ENCODE measurements at places on chromosomes 13 and 19.
A peak's percentile ranks its signal among the peaks of the same experiment; 100 is the strongest.

GRCh38 chr13:35388441-35389355, 87.8 kb downstream of the MAB21L1 start:
- no peaks in the 10 kb centered on the region for H3K27me3 ChIP-seq
- no peak for DNase-seq
- no peaks in the 10 kb centered on the region for H3K36me3 ChIP-seq
- H3K27ac ChIP-seq: no peak overlapping the region
- H3K4me1 ChIP-seq: no peaks in the 10 kb centered on the region

DNA sequence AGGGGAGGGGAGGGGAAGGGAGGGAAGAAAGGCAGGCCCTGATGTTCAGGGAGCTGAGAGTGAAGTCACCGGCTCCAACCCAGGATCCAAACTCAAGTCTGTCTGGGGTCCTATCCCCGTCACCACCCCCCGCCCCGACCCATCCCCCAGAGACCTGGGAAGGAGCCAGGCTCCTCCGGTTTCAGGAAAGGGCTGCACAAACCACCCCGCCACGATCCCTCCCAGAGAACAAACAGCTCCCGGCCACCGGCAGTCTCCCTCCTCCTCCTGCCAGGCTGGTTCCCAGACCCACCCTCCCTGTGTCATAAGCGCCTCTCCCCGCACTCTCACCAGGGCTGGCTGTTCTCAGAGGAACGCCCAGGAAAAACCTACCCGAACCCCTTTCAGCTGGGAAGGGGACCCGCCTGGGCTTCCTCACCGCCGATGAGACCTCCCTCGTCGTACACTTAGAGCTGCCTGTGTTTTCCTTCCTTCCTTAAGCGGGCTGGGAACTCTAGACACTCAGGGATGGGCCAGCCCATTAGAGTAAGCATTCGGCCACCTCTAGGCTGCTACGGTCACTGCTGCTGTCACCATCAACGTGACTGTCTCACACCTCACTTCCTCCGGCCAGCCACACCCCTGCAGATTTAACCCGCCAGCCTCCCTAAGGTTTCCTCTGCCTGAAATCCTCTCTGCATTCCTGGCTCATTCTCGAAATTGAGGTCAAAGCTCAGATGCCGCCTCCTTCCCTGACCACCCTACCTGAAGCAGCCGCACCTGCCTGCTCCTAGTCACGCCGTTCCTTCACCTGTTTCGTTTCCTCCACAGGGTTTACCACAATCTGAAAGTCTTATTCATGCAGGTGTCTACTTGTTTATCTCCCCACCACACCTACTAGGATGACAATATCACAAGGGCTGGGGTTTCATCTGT, 6.3 kb upstream of the RDH13 start:
- no peak overlapping the region for H3K27ac ChIP-seq
- no peak for DNase-seq
- H3K4me3 ChIP-seq: peak overlapping the region; percentile 14

- DNase-seq: no peak
- H3K27me3 ChIP-seq: no peaks in the 10 kb centered on the region
- no peak overlapping the region for H3K4me3 ChIP-seq
- no peaks in the 10 kb centered on the region for H3K36me3 ChIP-seq
Measured at GRCh38 chr13:46609726-46610125, 56.8 kb downstream of the LRCH1 start.

DNA sequence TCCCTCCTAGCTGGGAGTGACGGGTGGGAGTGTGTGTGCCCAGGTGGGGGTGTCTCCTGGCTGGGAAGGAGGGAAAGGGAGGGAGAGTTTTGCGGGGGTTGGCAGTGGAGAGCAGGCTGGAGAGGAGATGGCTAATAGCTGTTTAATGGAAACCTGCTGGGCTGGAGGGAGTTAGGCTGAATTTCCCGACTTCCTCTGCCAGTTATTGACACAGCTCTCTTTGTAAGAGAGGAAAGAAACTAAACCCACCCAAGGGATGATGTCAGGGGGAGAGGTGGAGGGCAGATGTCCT, 10.2 kb upstream of the ILF3 start:
- no peak overlapping the region for H3K4me3 ChIP-seq
- H3K36me3 ChIP-seq: peaks cover 46% of the 10 kb centered on the region
- DNase-seq: no peak
- H3K4me1 ChIP-seq: peaks cover 19% of the 10 kb centered on the region

GRCh38 chr19:38658462-38659306, 11.2 kb downstream of the ACTN4 start:
- H3K4me1 ChIP-seq: peaks cover 80% of the 10 kb centered on the region
- H3K27me3 ChIP-seq: no peaks in the 10 kb centered on the region
- no peak overlapping the region for H3K4me3 ChIP-seq
- no peak for DNase-seq

GRCh38 chr13:75724752-75725517, 88.8 kb downstream of the LMO7 start:
- DNase-seq: no peak
- H3K4me3 ChIP-seq: no peak overlapping the region
- no peak overlapping the region for H3K27ac ChIP-seq
- no peaks in the 10 kb centered on the region for H3K4me1 ChIP-seq
- peaks cover 5% of the 10 kb centered on the region for H3K36me3 ChIP-seq

DNA sequence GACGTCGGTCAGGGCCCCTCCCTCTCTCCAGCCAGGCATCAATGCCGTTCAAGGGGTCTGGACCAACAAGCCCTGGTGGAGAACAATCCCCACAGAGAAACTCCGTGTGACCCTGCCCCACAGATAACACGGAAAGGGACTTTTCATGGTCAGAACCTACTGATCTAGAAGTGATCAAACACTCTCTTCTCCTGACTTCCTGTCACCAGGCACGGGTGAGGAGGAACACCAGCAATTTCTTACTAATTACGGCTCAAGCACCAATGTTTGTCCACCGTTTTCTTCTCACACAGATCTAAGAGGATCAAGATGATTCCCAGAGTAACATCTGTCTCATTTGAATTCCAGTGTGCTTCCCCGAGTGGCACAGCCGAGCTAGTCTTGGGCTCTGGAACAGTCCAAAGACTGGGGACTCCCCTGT, 11.8 kb downstream of the RASA3 start:
- H3K27me3 ChIP-seq: no peaks in the 10 kb centered on the region
- H3K4me3 ChIP-seq: peak overlapping the region; percentile 60
- peaks cover 25% of the 10 kb centered on the region for H3K36me3 ChIP-seq
- DNase-seq: no peak
- H3K27ac ChIP-seq: peak overlapping the region; percentile 98
- peaks cover 80% of the 10 kb centered on the region for H3K4me1 ChIP-seq

- H3K27me3 ChIP-seq: no peaks in the 10 kb centered on the region
- no peaks in the 10 kb centered on the region for H3K4me1 ChIP-seq
- no peak overlapping the region for H3K27ac ChIP-seq
- no peak for DNase-seq
- H3K4me3 ChIP-seq: no peak overlapping the region
Measured at GRCh38 chr13:87393358-87393757, 277.8 kb upstream of the SLITRK5 start.
